ENCODE measurements at places on chromosomes 16 and 17. TPM values are rescaled to one million over a fixed set of nuclear protein-coding genes. Genes with fewer than 3 reads are reported as not detected.

Gene TGFB1I1
- total RNA-seq: 46.9 TPM

Gene CTRB2
- not detected for total RNA-seq

Gene MMP28
- 2.8 TPM for total RNA-seq

Gene SCGB1C2
- not detected for total RNA-seq

Gene PRDM7
- not detected for total RNA-seq

Gene SOX9
- total RNA-seq: 4.1 TPM

Gene CNTNAP4
- total RNA-seq: not detected

Gene C1QL1
- total RNA-seq: 1.3 TPM

Gene GDPD1
- total RNA-seq: 1.5 TPM

Gene ZP2
- total RNA-seq: not detected

Gene CDYL2
- 2.1 TPM for total RNA-seq

Gene GRAP
- total RNA-seq: under 0.01 TPM

Gene FAM20A
- 14.9 TPM for total RNA-seq

Gene ADAMTS18
- not detected for total RNA-seq

Gene HOXB3
- 15.7 TPM for total RNA-seq

Gene SSTR5
- total RNA-seq: not detected

Gene CCL7
- 0.33 TPM for total RNA-seq

Gene PABPN1L
- total RNA-seq: not detected

Gene OTOP3
- total RNA-seq: not detected

Gene GAS2L2
- not detected for total RNA-seq

Gene CHCT1
- not detected for total RNA-seq

Gene DPEP1
- 0.17 TPM for total RNA-seq

Gene CYGB
- 12.4 TPM for total RNA-seq

Gene SP6
- not detected for total RNA-seq

Gene RRAD
- total RNA-seq: 83.7 TPM

Gene PRR29
- total RNA-seq: 0.26 TPM

Gene TEX14
- total RNA-seq: under 0.01 TPM

Gene HBZ
- not detected for total RNA-seq

Gene LUC7L
- 32.4 TPM for total RNA-seq

Gene TAF1C
- 12.9 TPM for total RNA-seq

Gene ZFP3
- 3.1 TPM for total RNA-seq

Gene KRTAP4-1
- total RNA-seq: not detected

Gene CEP295NL
- 2.3 TPM for total RNA-seq

Data from fibroblast of lung (primary cell).